Tongue (tissue), 3 donors: ENCODE measurements at places on chromosomes 3 and 15. TPM values are rescaled to one million over a fixed set of nuclear protein-coding genes. Genes with fewer than 3 reads are reported as not detected.

- no peak for DNase-seq
Observed at GRCh38 chr3:8954938-8955763, 8.1 kb downstream of the RAD18 start.

GRCh38 chr3:122947738-122948137 is 79.8 kb downstream of the SEMA5B start:
- no peak for DNase-seq

- no peak for DNase-seq
Observed at GRCh38 chr3:48567500-48567899, 3.9 kb upstream of the UCN2 start.

Gene MYO5A
- total RNA-seq = 28.4 TPM

- no peak for DNase-seq
Observed at GRCh38 chr3:136305879-136306278, 55.7 kb downstream of the PCCB start.

DNA sequence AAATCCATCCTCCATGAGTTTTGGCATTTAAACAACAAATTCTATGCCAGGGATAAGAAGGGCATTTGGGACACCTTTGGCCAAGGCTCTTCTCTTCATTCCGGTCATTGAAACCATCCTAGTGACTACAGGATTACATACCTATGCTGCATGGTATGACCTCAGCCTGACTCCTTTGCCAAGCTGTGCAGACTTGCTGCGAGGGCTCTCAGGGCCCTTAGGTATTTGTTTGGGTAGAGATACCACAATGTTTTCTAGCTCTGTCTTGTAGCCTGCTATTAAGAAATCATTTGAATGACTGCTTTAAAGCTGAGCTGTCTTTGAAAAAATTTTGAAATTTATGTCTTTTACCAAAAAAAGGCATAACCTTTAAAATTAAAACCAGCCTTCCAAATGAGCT is 749.8 kb upstream of the SGO1 start:
- no peak for DNase-seq

Gene SLC7A14
- total RNA-seq = 0.10 TPM

Gene SCN5A
- 6.1 TPM for total RNA-seq

- DNase-seq = no peak
Observed at GRCh38 chr3:59128685-59129084, 78.9 kb upstream of the CFAP20DC start.

Gene IL12A
- total RNA-seq = 0.62 TPM

GRCh38 chr3:164192974-164193373 is 885.3 kb downstream of the SI start:
- no peak for DNase-seq

Gene STX19
- 0.41 TPM for total RNA-seq

DNA sequence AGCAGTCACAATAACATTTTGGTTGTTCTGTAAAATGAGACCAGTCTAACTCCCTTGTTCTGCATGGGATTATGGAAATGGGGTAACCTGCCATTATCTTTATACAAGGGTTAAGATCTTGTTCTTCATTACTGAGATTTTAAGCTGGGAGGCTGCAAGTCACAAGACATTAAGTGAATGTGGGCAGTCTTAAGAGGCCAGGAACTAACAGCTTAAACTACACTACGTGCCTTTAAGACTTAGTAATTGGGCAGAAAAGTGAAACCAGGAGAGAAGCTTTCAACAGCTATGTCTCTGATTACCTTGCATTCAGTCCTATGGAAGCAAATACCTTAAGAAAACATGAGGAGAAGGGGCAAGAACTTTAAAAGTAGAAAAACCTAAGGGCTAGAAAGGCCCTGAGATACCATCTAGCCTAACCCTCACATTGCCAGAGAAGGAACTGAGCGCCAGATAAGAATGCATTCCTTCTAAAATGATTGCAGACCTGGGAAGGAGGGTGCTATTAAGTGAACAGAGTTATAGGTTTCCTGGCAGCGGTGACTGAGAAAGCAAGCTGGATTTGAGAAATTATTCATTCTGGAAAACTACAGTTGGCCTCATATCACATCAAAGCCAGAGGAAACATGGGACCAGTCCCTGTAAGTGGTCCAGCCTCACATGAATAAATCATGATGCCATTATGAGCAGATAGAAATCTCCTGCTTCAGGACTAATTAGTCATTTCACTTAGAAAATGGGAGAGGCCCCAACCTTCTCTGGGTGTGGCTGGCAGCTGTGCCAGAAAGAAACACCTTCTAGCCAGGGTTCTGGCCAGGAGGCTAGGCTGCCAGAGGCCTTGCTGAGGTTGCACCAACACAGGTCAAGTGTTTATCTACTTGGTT is 32.9 kb downstream of the DAPK2 start:
- no peak for DNase-seq

- no peak for DNase-seq
Observed at GRCh38 chr3:30753766-30754165, 140.7 kb downstream of the GADL1 start.

DNA sequence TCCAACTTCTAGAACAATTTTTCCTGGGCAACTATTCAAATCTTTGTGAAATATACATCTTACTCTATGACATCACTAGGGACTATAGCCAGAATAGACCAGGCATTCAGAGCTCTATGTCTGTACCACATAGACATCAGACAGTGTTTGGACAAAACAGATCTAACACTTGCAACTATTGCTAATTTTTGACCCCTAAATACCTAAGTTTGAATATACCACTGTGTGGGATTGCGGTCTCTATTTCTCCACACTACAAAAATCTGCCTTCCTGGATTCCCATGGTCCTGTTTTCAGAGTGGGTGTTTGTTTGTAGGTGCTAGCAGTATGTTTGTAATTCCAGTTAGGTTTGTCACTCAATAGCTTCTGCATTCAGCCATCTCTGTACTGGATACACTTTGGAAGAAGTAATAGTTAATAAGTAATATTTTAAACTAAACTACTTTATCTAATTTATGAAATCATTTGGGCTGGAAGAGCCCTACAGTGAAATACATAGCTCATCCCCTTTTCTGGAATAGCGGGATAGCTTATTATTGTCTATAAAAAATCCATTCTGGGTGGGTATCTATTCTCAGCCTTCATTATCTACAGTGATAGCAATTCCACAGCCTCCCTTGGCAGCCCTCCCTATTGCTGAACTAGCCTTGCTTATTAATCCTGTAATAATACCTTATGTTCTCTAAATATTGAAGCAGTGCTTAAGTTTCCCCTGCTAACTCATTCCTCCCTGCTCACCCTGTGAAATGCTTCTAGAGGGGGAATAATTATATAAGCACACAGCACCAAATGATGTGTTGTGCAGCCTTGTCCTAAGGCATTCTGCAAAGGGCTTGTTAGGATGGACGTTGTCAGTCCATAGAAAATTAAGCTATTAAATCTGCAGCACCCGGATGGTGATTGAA is 49.4 kb downstream of the RBMS3 start:
- DNase-seq = no peak

GRCh38 chr3:129837065-129837642 is 56.4 kb downstream of the TMCC1 start:
- DNase-seq = peak; percentile 37

Gene MITF
- 28.8 TPM for total RNA-seq

DNA sequence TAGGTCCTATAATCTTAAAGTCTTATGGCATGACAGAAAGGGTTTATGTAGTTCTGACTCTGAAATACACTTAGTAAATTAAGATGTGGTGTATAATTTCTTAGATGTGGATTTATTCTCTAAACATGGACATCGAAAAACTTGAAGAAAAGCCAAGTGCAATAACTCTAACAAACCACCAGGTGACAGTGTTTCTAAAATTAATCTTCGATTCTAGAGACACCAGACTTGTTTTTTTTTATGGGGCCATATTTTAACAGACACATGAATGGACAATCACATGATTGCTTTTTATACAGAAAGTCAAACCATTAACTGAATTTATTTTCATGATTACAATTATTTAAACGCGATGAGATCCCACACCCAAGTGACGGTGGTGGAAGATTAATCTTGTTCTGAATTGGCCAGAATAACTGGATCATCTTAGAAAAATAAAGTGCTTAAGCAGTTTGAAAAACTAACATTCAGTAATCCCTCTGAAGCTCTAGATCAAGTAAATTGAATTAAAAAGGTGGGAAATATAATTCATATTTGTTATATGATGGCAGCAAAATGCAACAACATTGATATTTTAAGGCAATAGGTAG is 305.1 kb downstream of the LSAMP start:
- DNase-seq = peak; percentile 20

- no peak for DNase-seq
Observed at GRCh38 chr3:188720215-188720614, 451.6 kb upstream of the TPRG1 start.

Gene CCDC71
- total RNA-seq = 16.8 TPM

Gene VPS33B
- total RNA-seq = 11.0 TPM

- DNase-seq = no peak
Observed at GRCh38 chr3:190325923-190326322, 3.7 kb upstream of the CLDN1 start.

- no peak for DNase-seq
Observed at GRCh38 chr3:172181932-172182586, 142.7 kb downstream of the FNDC3B start.

Gene TRH
- total RNA-seq = 0.62 TPM

DNA sequence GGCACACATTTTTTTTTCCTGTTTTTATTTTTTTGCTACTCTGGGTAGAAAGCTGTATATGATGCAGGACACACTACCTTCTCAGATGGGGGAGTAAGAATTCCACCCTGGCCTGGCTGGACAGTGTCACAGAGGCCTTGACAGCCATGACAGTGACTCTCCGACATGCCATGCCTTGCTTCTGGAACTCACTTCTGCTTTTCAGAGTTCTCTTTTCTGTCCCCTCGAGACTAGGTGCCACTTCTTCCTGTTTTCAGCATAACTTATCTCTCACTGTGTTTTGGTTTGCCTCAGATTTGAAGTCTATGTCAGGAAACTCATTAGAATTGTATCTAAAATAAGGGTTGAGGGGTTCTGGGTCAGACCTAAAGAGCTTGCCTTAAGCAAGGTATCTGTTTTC is 69.1 kb upstream of the SEC13 start:
- no peak for DNase-seq

GRCh38 chr15:42133886-42134502 is 22.4 kb downstream of the PLA2G4F start:
- DNase-seq = no peak

- no peak for DNase-seq
Observed at GRCh38 chr15:31470756-31471155, 144.1 kb downstream of the KLF13 start.

Gene TLR9
- not detected for total RNA-seq

Gene FOXL2
- total RNA-seq = 0.41 TPM

DNA sequence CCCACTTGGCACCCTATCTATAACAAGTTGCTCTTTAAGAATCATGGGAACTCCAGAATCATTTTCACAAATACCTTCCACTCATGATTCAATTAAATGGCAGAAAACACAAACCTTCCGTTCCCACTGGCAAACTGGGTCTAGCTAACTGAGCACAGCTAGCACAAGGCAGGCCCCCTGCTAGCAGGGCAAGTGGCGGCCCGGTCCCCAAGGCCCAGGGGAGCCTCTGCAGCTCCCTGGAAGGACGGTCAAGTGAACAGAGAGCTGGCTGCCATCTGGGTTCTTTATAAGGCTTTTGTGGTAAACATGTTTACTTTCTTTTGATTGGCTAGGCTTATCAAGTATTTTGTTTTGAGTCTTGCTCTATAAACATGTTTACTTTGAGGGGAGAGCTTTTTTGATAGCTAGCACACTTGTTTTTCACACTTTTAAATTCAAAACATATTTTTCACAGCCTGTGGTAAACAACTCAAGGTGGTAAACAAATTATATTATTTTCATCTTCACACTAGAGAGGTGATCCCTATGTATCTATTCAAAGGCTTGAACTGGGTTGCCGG is 81.4 kb downstream of the FOXP1 start:
- no peak for DNase-seq

DNA sequence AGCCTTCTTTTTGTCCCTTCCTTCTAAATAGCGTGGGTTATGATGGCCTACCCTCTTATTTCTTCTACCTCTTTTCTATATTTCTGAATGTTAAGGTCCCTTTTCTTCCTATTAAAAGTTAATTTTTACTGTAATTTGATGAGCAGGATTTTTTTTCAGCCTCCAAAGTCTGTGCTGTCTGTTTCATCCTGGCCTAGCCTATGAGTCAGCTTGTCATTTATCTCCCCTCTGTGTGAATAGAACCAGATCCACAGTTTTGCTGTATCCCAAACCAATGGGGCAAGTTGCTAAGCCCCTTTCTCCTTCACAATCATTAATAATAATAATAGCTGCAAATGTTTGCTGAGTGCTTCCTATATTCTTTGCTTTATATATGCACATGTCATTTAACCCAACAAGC is 18.1 kb upstream of the C3orf38 start:
- no peak for DNase-seq

DNA sequence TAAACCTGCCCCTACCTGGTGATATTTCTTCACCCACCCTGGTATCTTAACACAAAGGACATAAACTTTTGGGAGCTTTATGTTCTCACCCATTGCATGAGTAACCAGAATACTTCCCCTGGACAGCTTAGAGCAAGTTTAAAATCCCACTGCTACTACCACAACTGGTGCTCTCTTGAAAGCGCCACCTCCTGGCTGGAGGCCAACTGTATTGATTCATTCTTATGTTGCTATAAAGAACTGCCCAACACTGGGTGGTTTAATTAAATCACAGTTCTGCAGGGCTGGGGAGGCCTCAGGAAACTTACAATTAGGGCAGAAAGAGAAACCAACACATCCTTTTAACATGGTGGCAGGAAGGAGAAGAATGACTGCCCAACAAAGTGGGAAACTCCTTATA is 592.4 kb downstream of the EPHA3 start:
- DNase-seq = no peak

Gene LARP6
- 8.9 TPM for total RNA-seq

Gene SCN11A
- total RNA-seq = 2.3 TPM

- DNase-seq = no peak
Observed at GRCh38 chr3:161310649-161311423, 60.5 kb downstream of the SPTSSB start.

Gene RLBP1
- total RNA-seq = not detected

DNA sequence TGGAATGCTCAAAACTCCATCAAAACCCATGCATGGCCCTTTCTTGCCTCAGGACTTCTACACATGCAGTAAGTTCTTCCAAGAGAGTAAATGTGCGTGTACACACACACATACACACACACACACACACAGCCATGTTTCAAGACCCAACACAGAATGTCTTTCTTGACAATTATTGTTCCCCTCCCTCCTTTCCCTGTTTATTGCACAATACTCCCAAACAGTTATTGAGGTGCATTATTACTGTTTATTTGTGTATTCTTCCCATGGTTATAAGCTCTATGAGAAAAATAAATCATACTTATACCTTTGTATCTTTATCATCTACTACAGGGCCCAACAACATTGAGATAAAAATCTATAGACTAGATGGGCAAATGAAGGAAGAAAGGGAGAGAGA is 523.8 kb upstream of the NAALADL2 start:
- no peak for DNase-seq

Gene ZNF774
- total RNA-seq = 4.9 TPM

- DNase-seq = no peak
Observed at GRCh38 chr3:184315543-184315867, 1.1 kb downstream of the EIF4G1 start.
